ENCODE measurements at places on chromosomes 4 and X.

DNA sequence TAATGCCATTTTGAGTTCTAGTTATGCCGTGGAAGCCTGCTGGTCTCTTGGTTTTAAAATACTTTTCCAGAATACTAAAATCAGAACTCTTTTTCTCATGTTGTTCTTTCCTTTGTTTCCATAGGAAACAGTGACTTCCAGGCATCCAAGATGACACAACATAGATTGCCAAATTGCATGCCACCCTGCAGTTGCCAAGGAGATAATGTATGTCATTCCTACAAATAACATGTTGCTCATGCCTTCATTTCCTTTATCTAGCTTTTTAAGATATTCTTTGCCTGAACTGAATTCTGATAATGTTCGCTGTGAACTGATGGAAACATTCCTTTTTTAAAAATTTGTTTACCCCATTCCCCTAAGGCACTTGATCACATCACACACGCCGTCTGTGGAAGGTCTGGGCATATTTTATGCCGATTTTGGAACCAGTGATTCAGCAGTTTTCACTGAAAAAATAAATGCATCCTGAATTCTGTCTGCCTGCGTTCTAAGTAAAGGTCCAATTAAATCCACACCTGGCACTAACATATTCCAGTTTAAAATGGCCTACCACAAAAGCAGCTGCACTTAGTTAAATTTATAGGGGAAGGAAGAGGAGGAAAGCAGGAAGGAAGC is 38.0 kb upstream of the COX7B2 start:
- DNase-seq = no peak

DNA sequence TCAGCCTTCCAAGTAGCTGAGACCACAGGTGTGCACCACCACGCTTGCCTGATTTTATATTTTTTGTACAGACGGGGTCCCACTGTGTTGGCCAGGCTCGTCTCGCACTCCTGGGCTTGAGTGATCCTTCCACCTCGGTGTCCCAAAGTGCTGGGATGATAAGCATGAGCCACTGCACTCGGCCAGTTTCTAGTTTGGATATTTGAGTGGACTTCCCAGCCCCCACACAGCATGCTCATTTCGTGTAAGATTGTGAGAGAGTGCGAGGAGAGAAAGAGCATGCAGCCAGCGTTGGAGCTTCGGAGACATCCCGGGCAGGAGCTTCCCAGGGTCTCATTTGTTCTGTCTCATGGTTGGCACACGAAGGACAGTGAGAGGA is 31.8 kb downstream of the ARSD start:
- DNase-seq = no peak

- no peak for DNase-seq
Measured at GRCh38 chrX:148069759-148070503, 88.8 kb downstream of the FMR1NB start.

GRCh38 chrX:68571610-68572311 is 72.9 kb downstream of the YIPF6 start:
- DNase-seq = no peak

DNA sequence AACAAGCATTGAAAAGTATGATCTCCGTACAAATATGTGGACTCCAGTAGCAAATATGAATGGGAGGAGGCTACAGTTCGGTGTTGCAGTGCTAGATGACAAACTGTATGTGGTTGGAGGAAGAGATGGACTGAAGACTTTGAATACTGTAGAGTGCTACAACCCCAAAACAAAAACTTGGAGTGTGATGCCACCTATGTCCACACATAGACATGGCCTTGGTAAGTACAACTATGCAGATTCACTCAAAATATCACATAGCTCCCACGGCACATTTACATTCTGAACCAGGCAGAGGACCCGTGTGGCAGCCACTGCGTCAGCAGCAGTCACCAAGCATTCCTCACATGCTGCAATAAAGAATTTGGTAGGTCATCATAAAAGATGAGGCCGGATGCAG is 41.3 kb downstream of the KLHL5 start:
- DNase-seq = no peak

DNA sequence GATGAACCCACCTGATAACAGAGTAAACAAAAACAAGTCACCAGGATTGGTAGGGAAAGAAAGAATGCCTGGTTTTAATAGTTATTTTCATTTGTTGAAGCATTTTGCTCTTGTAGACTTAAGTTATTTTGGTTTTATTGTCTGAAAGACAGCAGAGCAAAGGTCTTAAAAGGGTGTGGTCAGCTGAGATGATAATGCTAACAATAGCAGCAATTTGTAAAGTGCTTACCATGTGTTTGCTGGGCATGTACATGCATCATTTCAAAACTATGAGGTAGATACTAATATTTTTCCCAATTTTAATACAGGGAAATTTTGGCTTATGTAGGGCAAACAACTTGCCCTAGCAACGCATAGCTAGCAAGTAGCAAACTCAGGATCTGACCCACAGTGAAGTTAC is 46.8 kb upstream of the SLC10A4 start:
- DNase-seq = no peak

GRCh38 chr4:8267077-8267476 is 2.5 kb upstream of the HTRA3 start:
- no peak for DNase-seq

DNA sequence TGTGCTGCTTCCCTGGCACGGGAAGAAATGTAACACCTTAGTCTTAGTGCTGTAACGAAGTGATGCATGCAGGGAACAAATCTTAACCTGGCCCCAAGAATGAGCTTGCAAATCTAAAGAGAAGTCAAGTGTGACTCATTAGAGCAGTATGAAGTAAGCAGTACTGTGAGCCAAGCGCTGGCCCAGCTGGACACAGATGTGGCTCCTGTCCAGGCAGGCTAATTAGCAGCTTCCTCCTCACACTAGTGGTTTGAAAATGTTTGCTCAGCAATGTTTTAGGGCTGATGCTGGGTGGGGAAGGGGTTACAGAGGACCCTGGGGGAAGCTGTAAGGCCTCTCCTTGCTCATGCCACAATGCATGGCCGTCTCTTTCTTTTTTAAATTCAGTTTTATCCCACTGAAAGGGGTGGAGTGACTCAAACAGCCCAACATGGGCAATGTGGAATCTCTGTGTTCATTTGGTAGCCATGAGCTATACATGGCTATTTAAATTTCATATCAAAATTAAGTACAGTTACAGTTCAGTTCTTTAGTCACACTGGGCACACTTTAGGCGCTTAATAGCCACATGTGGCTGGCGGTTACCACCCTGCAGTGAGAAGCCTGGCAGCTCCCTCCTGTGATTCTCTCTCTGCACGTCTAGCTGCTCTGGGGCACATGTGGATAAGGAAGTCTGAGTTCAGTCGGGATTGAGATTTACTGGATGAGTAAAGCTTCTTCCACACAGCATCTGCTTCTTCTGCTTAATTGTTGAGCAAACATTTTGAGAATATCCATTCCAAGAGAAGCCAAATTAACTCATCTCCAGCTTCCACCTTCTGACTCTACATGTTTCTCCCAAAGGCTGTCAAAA is 48.8 kb downstream of the MAP7D2 start:
- DNase-seq = peak; percentile 65

DNA sequence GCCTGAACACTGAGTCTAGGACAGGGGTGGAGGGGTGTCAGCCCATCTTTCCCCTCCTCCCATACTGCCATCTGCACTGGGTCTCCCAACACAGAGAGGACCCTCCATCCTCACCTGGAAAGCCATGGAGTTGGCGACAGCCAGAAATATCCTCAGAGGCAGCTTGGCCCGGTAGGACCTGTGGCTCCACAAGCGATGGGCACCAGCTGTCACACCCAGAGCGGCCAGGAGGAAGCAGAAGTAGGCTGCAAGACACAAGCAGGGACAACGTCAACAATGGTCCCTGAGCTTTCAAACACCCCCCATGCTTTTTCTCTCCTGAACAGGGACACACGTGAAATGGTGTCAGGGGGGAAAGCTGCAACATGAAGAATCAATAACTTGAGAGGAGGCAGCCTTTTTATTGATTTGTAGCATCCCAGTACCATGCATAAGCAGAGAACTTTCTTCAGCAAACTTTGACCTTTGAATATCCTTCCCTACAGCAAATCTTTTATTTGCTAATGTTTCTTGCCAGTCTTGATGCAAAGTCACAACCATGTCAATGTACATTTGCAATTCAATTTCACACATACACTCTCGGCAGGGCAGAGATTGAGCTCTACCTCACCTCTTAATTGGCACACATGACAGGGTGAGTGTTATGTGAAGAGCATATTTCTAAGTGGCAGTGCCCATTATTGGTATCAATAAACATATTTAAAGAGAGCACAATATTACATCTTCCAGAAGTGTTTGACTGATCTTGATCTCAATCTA is 93.2 kb downstream of the SCD5 start:
- no peak for DNase-seq

DNA sequence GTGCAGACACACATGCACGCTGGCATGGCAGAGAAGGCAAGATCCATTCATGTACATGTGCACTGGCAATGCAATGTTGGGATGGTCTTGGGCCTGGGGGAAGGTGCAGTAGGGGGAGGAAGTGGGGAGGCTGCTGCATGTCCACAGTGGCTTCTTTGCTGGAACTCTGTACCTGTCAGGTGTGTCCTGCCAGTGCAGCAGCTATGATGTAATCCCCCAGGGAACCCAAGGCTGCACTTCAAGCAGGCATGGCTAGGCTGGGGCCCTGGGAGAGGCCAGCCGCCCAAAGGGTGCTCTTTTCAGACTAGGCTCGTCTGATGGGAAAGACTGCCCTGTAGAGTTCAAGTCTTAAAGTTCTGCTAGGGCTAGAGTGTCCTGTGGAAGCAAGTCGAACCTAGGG is 1304.0 kb downstream of the FAM133A start:
- DNase-seq = no peak

GRCh38 chr4:24753519-24753918 is 41.9 kb upstream of the SOD3 start:
- no peak for DNase-seq

GRCh38 chr4:23911675-23912455 is 22.0 kb upstream of the PPARGC1A start:
- no peak for DNase-seq

DNA sequence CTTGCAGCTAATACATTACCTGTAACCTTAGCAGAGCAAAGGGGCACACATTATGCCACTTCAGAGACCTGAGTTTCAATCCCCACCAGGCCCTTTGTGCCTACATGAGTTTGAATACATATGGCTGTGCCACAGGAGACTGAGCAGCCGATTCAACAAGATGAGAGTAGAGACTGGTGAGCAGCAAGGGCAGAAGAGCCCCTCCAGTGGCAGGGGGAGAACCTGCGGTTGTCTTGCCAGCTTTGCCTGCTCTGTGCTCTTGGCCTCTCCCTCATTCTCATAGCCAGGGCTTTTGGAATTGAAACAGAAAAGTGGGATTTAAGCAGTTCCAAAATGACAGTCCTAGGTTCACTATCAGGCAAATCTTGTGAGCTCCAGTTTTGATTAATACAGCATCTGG is 52.3 kb upstream of the CLNK start:
- DNase-seq = no peak

All from NCI-H446 treated with DMSO at 0.1 percent for 48 hours (cell line).